ENCODE measurements at places on chromosomes 12 and 14.

- peak; percentile 24 for DNase-seq
Observed at GRCh38 chr14:20412411-20412810, 890 bp downstream of the TEP1 start.

DNA sequence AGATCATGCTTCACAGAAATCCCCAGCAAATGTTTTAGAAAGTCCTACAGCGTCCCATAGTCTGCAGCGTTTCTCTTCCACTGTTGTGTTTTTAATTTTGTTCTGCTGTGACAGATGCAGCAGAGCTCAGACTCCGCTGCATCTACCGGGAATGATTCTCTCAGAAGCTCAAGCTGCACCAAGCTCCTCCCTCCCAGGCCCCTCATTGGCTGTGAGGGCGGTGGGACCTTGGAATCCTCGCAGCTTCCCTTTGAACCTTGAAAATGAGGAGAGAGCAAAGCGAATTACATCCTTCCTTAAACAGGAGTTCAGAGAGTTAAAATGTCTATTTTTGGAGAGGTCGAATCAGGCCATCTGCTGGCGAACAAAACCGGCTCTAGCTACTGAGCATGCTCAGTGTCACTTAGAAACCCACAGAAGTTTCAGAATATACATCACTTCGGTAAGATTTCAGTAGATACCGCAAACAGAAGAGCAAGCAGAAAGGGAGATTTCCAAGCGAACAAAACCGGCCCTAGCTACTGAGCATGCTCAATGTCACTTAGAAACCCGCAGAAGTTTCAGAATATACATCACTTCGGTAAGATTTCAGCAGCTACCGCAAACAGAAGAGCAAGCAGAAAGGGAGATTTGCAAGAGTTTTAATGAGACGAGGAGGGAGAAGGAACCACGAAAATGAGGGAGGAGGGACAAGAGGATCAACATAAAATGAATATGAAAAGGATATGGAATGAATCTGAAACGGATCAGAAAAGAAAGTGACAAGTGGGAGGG is at the start of gene ABCD2:
Gene ABCD2 (minus strand): TSS at position 144 of the 774 bp plus-strand sequence. CDS start 188 bp downstream, outside the sequence.
- peak; percentile 91 for DNase-seq

- no peak for DNase-seq
Observed at GRCh38 chr12:62605981-62606380, 139.4 kb downstream of the MON2 start.

DNA sequence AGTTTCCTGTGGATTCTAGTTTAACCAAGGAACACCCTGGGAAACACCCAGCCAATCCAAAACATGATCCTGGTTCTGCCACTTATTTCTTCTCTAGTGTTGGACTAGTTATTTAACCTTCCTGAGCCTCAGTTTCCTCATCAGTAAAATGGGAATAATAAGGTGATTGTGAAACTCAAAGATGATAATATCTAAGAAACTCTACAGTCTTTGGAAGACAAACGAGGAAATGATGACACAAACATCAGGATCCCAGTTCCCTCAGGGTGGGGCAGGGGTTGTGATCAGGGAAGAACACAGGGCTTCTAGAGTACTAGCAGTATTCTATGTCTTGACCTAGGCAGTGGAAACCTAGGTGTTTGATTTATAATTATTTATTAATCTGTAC is 18.1 kb upstream of the TMEM106C start:
- DNase-seq, result no peak

DNA sequence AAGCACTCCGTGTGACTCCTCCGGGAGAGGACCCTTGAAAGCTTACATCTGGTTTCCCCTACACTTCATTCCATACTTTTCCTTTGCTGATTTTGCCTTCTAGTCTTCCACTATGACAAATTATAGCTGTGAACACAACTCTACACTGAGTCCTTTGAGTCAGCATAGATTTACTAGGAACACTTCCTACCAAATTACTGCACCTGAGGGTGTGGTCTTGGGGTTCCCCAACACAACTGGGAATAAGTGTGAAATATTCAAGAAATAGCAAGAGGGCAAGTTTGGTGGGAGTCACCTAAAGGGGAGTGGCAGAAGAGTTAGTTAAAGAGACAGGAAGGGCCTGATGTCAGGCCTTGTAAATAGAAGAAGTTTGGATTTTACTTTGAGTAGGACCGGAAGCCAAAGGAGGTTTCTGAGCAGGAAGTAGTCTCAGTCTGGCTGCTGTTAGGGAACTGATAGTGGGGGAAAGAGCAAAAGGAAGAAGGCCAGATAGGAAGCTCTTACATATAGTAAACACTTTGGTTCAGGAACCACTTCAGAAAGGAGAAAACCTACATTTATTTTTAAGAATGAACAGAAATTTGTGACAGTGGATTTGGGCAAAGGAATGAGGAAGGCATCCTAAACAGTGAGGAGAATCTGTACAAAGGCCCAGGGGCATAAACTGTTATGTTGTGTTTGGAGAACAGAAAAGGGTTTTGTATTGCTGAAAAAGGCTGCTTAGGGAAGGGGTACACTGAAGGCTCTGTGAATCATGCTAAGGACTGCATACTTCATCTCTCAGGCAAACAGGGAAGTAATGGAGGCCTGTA is 14.2 kb downstream of the SEL1L start:
- no peak for DNase-seq

DNA sequence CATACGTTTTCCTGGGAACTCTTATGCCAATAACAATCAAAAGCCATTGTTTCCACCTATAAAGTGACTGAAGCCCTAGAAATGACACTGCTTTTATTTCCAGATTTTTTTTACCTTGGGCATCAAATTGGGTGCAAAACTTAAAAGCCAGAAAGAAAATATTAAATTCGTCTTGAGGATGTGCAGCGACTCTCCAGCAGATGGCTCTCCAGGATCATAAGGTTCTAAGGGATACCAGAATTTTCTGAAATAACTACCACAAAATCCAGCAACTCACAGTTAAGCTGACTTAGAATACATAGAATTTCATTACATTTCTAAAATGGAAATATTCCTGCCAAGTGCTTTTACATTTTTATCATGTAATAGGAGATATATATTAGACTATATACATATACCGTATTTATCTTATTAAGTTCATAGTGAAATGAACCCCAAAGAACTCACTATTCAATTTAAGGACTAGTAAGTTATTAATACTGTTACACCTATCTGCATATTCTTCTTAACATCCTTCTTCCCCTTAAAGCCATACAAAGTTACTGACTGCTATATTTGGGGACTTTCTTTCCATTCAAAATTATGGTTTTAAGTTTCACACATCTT is 44.0 kb downstream of the ARMH4 start:
- peak; percentile 78 for DNase-seq

DNA sequence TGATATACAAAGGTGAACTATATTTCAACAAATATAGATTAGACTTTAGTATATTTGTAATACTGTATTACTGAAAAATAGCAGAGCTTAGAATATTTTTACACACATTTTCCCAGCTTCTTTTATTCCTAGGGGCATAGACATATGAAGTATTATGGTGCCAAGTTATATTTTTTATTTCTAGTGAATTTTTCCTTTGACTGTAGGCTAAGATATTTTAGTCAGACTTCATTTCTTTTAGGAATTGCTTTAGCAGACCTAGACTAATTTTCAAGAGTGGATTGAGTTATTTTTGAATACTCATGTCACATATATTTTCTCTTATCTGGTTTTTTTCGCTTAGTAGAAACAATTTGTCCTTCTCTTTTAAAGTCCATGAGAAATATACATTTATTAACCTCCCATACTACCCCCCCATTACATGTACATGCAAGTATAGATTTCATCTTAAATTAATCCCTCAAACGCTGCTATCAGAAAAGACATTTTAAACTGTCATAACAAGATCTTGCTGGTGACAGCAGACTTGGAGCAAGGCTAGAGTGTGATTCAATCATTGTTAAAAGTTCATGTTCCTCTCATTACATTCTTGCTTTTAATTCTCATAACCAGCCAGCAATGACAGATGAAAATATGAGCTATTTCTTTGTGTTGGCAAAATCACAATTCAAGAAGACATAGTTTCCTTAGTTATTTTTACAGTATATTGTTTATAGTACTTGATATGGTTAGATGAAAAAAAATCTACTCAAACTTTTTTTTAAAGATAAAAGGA is 456.1 kb downstream of the AEBP2 start:
- peak; percentile 39 for DNase-seq

DNA sequence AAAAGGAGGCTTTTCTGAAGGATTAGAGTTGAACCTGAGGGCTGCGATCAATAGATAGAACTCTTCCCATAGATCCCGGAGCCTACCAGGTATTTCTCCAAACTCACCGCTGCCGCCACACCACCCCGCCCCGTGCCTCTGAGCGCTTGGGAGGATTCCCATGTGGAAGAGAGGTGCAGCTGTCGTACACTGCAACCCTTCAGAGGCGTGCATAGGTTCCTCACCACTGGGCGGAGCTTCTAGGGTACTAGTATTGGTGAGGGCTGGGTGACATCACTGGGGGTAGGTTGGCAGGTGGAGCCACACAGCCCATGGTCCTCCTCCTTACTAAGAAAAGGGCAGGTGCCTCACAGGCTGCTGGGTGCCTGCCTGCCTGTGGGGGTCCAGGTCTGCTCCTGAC is 127.0 kb downstream of the TSPAN9 start:
- no peak for DNase-seq

GRCh38 chr14:93381644-93382043 is 34.7 kb downstream of the COX8C start:
- no peak for DNase-seq

GRCh38 chr14:50023671-50024490 is 92.5 kb downstream of the VCPKMT start:
- DNase-seq, result peak; percentile 89

DNA sequence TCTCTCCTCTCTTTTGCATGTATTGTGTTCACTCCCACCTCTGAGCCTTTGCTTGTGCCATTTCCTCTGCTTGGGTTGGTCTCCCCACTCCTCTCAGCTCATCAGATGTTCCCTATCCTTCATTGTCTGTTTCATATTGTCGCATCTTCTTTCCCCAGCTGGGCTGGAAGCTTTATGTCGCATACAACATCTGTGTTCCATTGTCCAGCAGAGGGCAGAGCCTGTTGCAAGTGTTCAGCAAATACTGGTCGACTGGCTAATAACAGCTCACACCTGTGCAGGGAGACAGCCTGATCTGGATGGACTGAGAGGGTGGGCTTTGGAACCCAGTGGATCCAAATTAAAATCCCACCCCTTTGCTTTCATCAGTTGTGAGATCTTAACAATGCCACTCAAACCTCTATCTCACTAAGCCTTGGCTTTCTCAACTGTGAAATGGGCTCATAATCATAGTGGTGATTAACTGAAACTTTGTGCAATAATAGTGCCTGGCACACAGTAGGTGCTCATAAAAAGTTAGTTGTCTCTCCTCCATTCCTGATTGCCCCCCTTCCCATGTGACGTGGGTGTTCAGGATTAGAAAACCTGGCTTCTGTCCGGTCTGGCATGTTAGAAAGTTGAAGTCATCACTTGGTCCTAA is 75.8 kb downstream of the RIN3 start:
- DNase-seq, result no peak

- peak; percentile 1 for DNase-seq
Observed at GRCh38 chr14:88248606-88249005, 74.5 kb downstream of the KCNK10 start.

DNA sequence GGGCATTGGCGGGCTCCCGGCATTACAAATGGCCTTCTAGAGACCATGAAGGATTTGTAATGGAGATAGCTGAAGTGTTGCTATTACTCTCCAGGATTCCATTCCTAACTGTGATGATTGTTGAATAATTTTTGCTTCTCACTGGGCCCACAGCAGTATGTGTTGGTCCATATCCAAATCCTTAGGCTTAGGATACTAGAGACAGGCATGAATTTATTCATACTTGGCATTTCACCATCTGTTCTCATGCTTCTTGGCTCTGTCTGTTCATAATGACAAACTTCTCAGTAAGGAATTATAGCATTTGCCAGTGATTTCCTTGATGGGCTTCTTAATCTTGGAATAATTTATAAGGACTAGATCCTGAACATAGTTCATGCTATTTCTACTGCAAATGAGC is 832.9 kb downstream of the C12orf50 start:
- no peak for DNase-seq

GRCh38 chr12:64808110-64808509 is 16.3 kb upstream of the TBC1D30 start:
- no peak for DNase-seq

GRCh38 chr12:51677284-51677968 is 86.4 kb downstream of the SCN8A start:
- no peak for DNase-seq

- DNase-seq, result peak; percentile 26
Observed at GRCh38 chr14:53951627-53952303, 4.9 kb downstream of the BMP4 start.

DNA sequence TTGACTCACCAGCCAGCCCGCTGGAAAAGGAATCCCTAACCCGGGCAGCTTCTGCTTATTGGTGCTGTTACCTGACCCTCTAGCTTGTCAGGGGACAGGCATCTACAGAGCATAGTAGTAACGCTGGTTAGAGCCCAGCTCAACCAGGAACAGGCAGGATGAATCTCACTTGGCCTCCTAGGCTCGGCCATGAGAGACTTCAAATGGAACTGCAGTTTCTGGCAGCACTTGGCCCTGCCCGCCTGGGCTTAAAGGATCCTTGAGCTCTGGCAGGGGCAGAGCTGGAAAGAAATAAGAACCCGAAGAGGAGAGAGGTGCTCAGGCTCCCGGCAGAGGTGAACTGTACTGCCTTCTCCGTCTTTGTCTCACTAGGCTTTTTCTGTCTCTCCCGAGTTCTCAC is 2.3 kb upstream of the LHX5 start:
- DNase-seq, result no peak

DNA sequence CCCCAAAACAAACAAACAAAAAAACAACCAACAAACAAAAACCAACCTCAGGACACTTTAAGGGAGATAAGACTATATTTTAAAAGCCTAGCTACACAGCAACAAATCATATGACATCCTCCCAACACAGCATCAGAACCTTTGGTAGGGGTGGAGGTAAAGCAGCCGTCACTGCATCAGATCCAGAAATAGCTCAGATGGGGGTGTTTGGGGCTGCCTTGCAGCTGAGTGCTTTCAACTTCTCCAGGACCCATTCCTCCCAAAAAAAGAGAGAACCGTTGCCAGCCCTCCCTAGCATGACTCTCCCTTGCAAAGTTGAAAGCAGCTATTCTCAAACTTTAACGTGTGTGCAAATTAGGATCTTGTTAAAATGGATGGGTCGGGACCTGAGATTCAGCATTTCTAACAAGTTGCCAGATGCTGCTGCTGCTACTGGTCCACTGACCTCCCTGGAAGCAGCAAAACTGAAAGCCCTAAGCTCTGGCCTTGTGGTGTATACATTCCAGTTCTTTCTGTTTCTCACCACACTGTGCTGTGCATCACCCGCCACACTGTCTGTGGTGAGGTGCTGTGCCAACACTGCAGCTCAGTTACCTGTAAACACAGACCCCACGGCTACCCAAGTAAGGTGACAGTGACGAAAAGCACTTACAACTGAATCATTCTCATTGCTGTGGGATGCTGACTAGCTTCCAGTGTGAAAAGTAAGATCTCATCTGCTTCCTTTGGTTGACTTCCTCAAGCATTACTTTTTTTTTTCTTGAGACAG is 54.0 kb downstream of the SLC38A1 start:
- DNase-seq, result no peak

DNA sequence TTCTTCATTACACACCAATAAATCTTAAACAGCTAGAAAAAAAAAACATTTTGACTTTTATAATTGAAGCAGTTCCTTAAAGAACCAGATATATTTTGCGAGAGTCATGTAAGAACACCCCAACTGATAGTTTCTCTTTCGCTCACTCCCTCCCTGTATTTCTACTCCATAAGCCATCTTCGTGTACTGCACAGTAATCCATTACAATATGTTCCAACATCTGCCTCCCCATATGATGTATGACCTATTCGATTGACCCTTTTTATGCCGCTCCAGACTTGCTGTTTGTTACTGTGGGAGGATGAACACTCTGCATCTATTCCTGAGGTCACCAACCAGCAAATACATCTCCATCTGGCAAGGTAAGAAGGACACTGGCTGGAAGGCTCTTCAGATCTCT is 331.7 kb downstream of the SOX5 start:
- no peak for DNase-seq

All from astrocyte of the spinal cord (primary cell).